T follicular helper cell (primary cell): ENCODE measurements at places on chromosomes 3 and 15.

DNA sequence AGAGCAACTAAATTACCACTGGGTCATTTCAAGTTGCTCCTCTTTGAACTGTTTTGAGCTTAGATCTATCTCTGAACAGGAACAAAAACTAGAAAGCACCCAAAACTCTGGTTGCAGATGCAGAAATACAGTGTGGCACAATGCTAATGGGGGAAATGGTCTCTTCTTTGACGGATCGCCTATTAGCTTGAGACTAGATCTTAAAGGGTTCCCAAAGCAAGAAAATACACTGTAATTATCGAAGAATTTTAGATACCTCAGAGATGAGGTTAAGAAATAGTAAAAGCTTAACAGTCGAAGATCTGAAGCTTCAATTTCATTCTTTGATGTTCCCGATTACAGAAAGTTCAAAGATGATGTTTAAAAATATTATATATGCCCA, 818 bp downstream of the PPP1R2 start:
- no peak for DNase-seq

GRCh38 chr3:10447527-10448260, 57.7 kb downstream of the ATP2B2 start:
- DNase-seq, result no peak

- no peak for DNase-seq
Observed at GRCh38 chr3:31634476-31634875, 101.8 kb downstream of the STT3B start.

DNA sequence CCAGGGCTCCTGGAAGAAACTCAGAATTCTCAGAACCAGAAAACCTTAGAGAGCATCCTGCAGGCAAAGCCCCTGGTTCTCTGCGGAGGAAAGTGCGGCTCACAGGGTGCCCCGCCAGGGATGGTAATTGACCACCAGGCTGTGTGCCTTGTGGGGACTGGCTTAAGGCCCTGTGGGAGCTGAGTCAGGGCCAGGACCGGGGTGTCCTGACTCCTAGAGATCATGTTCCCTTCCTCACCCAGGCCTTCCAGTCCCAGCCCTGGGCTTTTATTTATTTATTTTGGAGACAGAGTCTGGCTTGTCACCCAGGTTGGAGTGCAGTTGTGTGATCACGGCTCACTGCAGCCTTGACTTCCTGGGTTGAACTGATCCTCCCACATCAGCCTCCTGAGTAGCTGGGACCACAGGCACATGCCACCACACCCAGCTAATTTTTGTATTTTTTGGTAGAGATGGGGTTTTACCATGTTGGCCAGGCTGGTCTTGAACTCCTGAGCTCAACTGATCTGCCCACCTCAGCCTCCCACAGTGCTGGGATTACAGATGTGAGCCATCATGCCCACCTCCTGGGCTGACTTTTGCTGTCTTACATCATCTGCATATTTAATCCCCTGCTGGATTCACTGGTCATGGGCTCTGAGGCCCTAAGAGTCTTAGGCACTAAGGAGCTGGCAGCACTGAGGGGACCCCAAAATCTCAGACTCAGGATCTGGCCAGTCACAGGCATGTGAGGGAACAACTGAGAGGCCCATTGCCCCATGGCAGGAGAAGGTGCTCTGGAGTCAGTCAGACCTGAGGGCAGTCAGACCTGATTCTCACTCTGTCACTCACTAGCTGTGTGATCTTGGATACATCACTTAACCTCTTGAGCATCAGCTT, 20.4 kb upstream of the LAMP3 start:
- DNase-seq, result no peak

- DNase-seq, result no peak
Observed at GRCh38 chr15:63532307-63532744, 27.9 kb downstream of the USP3 start.
